Foreskin melanocyte (primary cell): ENCODE measurements at places on chromosomes 16 and 17.

GRCh38 chr17:8062435-8062806 lies 23.6 kb downstream of the ALOX15B start:
- DNase-seq: no peak

- no peak for DNase-seq
These were observed 77.2 kb downstream of the KCNJ12 start for GRCh38 chr17:21453144-21453898.

- DNase-seq: no peak
These were observed 1.9 kb downstream of the SRSF1 start for GRCh38 chr17:58005031-58005727.

- DNase-seq: no peak
These were observed 9.8 kb upstream of the TBX2 start for GRCh38 chr17:61389670-61390478.

- no peak for DNase-seq
These were observed 12.3 kb upstream of the LGALS3BP start for GRCh38 chr17:78991906-78992532.

GRCh38 chr17:77099997-77100396 lies 40.8 kb upstream of the SEC14L1 start:
- no peak for DNase-seq

GRCh38 chr16:66510298-66510697 lies 39.6 kb downstream of the TK2 start:
- no peak for DNase-seq

GRCh38 chr16:89142474-89143195 lies 28.9 kb upstream of the CDH15 start:
- no peak for DNase-seq
